ENCODE measurements at places on chromosomes 1 and 21. TPM values are rescaled to one million over a fixed set of nuclear protein-coding genes. Genes with fewer than 3 reads are reported as not detected.

SLAMF6 gene
- not detected for total RNA-seq

DNA sequence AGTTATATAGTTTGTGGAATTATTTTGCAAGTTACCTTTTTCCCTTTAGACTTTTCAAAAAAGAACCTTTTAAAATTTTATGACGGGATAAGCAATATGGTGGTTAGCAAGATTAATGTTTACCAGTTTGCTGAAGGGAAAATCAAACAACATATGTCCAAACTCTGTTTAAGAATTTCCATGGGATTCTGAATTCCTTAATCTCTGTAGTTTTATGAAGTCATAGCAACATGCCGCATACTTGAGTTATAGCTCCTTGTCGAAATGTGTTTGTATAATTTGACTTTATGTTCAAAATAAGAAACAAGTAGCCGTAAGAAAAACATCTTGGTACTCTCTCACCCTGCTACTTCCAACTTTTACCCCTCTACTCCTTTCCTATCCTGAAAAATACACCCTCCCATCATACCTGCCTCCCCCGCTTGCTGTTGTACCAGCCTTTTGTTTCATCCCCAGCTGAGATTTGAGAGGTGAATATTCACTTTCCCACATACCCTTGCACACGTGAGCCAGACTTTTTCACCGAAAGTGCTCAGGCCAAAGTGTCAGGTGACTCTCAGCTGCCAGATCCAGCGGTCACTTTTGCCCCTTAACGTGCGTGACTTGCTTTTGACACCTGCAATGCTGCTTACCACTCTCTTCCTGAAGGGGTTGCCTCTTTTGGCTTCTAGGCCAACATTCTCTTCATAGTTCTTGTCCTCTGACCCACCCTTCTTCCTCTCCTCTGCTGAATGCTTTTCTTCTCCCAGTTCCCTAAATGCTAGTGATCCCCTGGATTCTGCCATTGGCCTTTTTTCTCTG, 83.5 kb upstream of the ZNF326 start:
- DNase-seq, result no peak

- no peak for DNase-seq
Measured at GRCh38 chr1:230270559-230271281, 155.4 kb downstream of the PGBD5 start.

DNA sequence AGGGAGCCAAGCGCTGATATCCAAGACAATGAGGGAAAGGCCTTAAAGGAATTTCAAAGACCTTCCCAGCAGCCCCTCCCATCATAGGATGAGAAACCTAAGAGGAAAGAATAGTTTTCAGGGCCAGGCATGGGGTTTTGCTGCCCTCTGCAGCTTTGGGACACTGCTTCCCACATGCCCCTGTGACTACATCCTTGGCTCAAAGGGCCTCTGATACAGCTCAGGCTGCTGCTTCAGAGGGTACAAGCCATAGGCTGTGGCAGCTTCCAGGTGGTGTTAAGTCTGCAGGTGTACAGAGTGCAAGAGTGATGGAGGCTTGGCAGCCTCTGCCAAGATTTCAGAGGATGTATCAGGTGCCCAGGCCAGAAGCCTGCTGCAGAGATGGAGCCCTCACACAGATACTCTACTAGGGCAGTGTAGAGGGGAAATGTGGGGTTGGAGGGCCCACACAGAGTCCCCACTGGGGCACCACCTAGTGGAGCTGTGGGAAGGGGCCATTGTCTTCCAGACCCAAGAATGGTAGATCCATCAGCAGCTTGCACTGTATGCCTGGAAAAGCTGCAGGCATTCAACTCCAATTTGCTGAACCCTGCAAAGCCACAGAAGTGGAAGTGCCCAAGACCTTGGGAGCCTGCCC, 125.8 kb downstream of the SLC45A1 start:
- DNase-seq, result no peak

DNA sequence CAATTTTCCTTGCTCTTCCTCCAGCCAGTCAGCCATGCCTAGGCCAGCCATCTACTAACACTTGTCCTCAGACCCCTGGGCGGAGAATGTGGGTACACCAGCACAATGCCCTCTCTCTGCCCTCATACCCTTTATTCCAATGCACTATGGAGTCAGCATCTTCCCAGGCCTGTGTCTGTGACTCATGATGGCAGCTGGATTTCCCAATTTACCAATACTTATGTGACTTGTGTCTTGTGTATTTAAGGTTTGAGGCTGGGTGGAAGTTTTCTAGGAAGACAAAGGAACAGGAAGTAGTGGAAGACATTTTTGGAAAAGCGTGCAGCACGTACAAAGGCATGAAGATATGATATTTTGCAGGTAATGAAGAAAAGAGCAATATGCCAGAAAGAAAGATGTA, 114.3 kb downstream of the NMNAT2 start:
- no peak for DNase-seq

DNA sequence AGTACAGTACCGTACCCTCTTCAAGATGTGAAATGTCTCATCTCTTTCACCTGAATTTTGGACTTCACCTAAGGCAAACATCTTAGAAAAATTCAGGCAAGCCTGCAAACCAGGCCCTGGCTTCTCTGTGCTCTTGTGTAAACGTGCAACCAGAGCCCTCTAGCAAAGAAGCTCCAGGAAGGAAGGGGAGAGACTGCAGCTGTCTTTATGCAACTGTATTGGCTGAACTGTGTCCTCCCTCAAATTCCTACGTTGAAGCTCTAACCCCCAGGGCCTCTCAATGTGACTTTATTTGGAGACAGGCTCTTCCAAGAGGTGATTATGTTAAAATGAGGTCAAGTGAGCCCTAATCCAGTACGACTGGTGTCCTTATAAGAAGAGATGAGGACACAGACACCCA, 60.3 kb downstream of the SLC45A1 start:
- no peak for DNase-seq

- no peak for DNase-seq
Measured at GRCh38 chr1:81259625-81260411, 540.9 kb upstream of the ADGRL2 start.

Data from NCI-H460 (cell line).